ENCODE measurements at places on chromosomes 3 and 15.

DNA sequence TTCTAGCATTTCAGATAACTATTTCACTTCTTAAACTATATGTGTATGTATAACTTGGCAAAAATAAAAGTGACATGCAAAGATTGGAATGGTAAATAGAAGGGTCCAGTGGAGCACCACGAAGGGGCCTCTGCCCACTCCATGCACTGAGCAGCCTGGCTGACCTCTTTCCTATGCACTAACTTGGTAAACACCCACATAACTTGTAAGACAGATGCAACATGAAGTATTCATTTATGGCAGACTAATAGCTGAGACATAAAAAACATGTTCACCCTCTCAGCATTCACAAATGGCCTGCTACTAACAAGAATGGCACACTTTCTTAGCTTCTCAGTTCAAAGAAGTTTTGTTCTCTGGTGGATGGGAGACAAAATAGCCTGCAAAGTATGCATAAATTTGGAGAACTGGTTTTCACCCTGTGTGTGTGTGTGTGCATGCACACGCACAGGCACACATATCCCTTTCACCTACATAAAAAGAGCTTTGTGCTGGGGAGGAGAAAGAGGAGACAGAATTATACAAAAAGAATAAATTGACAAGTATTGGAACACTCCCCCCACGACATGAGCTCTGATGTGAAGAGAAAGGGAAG is 26.5 kb upstream of the RYK start:
- no peak for DNase-seq

DNA sequence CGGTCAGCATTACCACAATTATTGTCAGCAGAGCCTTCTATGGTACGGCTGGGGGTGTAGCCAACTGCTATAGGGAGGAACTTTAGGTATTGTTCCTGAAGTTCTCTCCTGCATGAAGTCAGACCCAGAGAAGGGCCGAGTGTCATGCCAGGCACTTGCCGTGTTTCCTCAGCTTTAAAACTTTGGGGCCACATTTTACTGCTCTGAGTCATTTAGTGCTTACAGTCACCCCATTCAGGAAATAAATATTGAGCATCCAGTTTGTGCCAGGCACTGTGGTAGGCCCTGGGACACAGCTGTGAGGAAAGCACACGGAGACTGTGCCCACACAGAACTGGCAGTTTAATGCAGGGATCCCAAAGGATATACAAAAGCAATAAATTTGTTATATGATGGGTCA is 54.5 kb upstream of the APEH start:
- DNase-seq = no peak

GRCh38 chr3:61936344-61936937 is 375.1 kb downstream of the PTPRG start:
- DNase-seq = peak; percentile 18

- DNase-seq = no peak
Observed at GRCh38 chr3:42680271-42680670, 5.1 kb upstream of the KLHL40 start.

DNA sequence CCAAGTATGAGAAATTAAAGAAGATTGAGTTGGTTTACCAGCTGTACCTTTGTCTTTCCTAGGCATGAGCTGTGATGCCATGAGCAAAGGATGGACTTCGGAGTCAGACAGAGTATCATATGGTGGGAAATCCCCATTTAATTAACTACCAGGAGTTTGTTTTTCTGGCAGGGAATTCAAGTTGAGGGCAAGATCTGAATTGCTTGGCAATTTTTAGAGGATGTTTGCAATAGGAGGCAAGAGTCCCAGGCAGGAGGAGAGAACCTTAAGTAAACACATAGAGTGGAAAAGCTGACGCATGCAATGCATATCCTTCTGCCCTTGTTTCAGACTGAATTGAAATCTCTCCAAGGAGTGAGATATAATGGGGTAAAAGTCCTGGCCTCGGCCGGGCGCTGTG is 569.7 kb upstream of the MDFIC2 start:
- DNase-seq = peak; percentile 58

DNA sequence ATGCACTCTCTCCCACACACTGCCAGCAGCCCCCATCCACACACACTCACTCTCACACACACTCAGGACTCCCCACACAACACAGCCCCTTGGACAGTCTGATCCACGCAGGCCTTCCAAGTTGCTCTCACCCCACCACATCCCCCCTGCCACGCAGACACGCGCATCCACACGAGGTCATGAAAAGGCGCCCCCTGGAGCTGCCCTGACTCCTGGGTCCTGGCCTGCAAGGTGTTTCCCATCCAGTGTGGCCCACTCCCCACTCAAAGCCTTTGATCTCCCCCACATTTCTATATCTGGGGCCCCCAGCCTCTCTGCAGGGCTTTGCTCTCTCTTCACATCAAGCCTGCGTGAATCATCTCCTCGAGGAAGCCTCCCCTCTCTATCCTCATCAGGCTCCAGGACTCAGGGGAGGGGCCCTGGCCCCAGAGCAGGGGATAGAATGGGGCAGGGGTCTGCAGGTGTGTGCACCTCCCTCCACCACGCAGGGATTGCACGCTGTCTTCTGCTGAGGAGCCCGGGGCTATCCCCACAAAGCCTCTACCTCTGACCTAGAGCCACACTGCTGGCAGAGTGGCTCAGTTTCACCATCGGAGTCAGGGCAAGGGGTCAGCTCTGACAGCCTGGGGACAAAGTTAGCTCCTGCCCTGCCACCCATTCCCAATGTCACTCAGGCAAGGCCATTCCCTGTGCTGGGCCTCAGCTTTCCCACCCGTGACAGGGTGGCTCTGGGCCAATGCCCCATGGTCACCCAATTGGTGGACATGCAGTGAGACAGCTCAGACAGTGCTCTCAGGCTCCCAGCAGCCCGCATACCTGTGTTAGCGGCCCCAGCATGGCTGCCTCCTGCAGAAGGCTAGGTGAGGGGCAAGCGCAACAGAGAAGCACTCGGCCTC is 6.4 kb downstream of the MYL3 start:
- DNase-seq = no peak
